ENCODE measurements at places on chromosomes 4 and X.
A peak's percentile ranks its signal among the peaks of the same experiment; 100 is the strongest.

GRCh38 chr4:133802359-133803140, 399.0 kb downstream of the PABPC4L start:
- peak; percentile 64 for DNase-seq

GRCh38 chr4:87971866-87972265, 3.6 kb upstream of the SPP1 start:
- no peak for DNase-seq

DNA sequence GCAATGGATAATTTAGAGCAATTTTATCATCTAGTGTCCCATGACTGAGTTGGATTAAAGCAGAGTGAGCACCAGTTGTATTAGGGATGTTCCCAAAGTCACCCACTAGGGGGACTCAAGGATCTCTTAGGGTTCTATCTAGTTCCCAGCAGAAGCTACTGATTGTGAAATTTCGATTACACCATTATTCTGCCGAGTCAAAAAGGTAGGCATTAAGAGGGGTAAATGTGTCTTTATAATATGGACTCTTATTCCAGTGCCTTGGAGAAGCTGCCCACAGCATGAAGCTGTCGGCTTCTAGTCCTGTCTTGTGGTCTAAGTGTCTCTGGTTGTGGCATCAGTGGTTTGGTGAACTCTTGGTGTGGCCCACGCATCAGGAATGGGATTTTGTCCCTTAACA, 53.3 kb downstream of the RGS12 start:
- peak; percentile 97 for DNase-seq

GRCh38 chr4:26197018-26197779, 123.6 kb upstream of the RBPJ start:
- DNase-seq = peak; percentile 60

- peak; percentile 29 for DNase-seq
Observed at GRCh38 chrX:104565791-104566680, at the start of gene IL1RAPL2. Gene IL1RAPL2 (plus strand): TSS chrX:104566199.

DNA sequence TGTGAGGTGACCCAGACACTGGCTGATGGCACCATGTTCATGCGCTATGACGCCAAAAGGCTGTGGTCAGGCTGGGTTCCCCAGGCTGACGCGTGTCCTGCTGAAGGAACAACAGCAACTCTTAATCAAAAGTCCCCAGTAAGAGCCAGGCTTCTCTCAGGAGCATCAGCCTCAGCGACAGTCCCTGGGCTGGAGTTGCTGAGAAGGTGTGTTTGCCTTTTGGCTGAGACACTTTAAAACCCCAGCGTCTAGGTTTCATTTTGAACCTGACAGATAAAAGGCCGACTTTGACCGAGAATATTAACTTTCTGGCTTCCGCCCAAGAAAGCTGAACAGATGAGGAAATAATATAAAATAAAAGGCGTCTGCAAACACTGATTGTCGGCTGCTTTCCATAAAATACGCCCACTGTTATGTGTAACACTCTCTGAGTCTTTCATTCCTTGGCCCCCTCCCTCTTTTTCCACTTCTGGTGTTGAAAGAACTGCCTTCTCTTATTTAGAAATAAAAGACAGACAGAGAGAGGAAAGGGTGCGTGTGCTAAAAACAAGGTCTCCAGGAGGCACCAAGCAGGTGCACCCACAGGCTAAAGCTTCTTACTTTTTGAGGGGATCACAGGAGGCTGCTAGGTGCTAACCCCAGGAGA, 373.6 kb downstream of the MID1IP1 start:
- DNase-seq = no peak
